ENCODE measurements at places on chromosomes 4 and X. TPM values are rescaled to one million over a fixed set of nuclear protein-coding genes. Genes with fewer than 3 reads are reported as not detected.

CFAP47 gene
- total RNA-seq = not detected

ZFP42 gene
- not detected for total RNA-seq

NAP1L3 gene
- total RNA-seq = 0.38 TPM

SLIT2 gene
- total RNA-seq = 6.5 TPM

DDX3X gene
- 53.2 TPM for total RNA-seq

APEX2 gene
- 8.6 TPM for total RNA-seq

COL4A5 gene
- total RNA-seq = 0.58 TPM

MGARP gene
- not detected for total RNA-seq

RBM41 gene
- 5.7 TPM for total RNA-seq

- no peak for DNase-seq
These were observed 71.5 kb downstream of the SLC16A2 start for GRCh38 chrX:74492720-74493201.

GRCh38 chr4:98446499-98447375, 185.6 kb downstream of the RAP1GDS1 start:
- no peak for DNase-seq

DNA sequence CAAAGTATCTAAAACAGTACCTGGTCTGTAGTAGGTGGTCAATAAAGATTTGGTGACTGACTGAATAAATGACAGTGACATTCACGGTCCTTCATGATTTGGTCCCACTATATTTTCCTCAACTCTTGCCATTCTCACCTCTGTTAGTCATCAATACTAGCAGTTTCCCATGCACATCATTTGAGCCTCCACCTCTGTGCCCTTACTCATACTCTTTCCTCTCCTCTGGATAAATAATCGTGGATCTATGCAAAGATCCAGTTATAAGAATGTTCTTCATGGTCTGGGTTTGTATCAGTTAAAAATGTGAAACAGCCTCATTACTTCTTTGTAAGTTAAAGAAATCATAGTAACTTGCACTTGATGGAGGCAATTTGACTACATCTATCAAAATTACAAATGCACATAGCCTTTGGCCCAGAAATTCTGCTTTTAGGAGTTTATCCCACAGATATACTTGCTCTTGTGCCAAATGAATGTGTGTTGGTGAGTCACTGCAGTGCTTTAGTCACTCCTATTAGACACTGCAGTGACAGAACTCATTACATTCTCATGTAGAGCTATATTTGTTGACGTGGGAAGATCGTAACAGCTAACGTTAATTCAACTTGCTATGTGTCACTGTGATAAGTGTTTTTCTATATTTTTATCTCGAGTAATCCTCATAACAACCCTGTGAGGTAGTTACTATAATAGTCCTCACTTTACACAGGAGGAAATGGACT, 121.9 kb upstream of the SMIM10 start:
- no peak for DNase-seq

DNA sequence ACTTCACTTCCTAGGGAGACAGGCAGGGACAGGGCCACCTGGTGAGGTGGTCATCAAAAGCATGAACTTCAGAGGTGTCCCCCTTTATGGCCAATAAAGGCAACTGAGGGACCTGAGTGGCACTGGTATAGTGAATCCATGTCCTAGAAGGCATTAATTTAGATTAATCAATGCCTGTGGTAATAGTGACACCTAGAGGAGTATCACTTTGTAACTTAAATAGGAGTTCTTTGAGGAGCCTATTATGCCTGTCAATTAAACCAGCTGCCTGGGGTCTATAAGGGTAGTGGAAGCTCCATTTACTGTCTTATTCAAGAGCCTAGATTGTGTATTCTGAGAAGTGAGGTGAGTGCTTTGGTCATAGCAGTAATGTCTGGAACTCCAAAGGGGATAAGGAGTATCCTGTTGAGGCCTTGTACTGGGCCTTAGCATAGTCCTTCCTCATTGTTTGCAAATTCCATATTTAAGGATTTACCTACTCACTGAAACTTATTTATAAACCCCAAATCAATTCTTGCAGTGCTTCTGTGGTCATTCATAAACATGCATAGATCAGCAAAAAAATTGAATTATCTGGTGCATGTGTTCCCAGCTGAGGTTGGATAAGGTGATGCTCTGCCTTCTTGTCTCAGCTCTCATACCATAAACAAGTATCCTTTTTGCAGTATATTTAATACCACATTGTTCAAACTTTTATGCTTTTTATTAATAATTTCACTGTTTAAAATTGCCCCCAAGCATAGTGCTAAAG, 213.8 kb upstream of the RADX start:
- no peak for DNase-seq

DNA sequence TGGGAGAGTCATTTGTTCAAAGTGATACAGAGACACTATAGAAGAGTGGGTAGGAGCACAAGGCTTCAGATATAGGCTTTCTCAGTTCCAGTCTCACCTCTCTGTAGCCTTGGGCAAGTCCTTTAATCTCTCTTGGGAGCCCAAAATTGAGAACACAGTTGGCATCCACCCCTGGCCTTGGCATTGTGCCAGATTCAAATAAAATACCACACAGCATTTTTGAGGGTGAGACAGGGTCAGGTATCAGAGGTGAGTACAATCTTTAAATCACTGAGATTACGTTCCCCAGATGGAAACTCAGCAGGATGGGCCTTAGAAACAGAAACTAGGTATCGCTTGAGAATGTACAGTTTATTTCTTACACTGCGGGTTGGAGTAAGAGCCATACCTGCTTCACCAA, 25.2 kb upstream of the SMIM10L2A start:
- DNase-seq = no peak

- DNase-seq = no peak
These were observed 163.6 kb downstream of the SPRY1 start for GRCh38 chr4:123559955-123560871.

GRCh38 chrX:106000203-106000602, 38.3 kb downstream of the SERPINA7 start:
- DNase-seq = no peak

- no peak for DNase-seq
These were observed 44.7 kb downstream of the MAGEB17 start for GRCh38 chrX:16212024-16212423.

Measured in pancreas (tissue), 10 donors.